ENCODE measurements at places on chromosomes 3 and 15.
A peak's percentile ranks its signal among the peaks of the same experiment; 100 is the strongest.

DNA sequence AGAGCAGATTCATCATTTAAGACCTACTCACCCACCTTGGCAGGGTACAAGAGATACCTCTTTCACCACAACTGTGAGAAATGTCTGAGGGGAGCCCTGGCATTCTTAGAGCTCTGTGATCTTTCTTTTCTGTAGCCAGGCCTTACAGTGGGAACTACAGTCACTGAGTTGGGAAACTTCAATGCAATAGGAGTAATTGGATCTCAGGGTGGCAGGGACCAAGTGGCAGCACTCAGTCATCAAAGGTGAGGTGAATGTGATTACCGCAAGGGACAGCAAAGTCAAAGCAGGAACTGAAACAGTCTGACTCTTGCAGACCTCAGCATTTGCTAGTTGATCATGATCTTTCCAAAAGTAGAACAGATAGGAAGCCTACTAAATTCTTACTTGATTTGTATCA, 7.2 kb upstream of the MCF2L2 start:
- no peak for DNase-seq

DNA sequence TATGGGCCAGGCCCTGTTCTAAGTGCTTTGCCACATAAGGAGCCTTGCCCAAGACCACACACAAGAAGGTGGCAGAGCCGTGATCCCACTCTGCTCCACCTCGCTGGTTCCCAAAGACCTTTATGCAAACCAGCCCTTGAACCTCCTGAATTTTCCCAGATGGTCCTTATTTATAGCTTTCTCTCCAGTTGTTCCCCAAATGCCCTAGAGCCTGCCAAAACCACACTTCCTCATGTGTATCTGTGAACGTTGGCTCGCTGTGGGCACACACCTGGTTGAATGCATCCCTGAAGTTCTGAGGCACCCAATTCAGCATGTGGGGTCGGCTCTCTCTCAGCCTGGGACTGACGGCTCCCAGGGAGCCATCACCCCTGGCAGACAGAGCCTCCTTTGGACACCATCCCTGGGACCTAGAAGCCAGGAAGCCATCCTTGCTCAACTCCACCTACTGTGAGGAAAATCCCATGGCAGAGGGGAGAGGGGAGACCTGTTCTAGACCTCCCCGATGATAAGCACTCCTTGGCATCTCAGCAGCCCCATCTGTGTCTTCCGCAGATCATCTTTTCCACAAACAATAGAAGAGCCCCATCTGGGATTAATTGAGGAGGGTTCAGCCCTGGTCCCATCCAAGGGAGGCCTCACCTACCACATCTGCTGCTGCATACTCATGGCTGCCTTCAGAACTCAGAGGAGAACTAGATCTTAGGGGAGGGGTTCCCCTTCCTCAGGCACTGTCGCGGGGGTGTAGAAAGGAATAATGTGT, 42.3 kb upstream of the LIMD1 start:
- peak; percentile 49 for DNase-seq

DNA sequence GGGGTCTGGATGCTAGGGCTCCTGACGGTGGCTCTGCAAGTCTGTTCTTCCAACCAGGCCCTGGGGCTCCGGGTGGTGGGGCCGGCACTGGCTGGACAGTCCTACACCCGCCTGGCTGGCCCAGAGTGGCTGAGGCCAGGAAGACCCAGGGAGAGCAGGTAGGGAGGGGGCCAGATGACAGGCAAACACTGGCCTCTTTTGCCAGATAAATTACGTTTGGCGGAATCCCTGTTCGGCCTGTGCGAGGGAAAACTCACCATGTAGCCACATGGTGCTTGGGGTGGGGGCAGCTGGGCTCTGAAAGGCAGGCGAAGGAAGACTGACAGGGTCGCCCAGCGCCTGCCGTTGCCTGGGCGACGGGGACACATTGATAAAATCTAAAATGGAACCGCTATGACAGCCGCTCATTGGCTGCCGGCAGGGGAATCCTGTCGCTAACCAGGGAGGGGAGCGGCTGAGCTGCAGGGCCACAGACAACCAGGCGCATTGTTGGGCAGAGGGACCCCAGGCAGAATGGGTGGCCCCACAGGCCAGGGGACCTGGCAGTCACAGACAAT, 30.4 kb downstream of the IQSEC1 start:
- DNase-seq, result no peak

- DNase-seq, result peak; percentile 7
These were observed 5.2 kb downstream of the NKTR start for GRCh38 chr3:42605546-42606173.

DNA sequence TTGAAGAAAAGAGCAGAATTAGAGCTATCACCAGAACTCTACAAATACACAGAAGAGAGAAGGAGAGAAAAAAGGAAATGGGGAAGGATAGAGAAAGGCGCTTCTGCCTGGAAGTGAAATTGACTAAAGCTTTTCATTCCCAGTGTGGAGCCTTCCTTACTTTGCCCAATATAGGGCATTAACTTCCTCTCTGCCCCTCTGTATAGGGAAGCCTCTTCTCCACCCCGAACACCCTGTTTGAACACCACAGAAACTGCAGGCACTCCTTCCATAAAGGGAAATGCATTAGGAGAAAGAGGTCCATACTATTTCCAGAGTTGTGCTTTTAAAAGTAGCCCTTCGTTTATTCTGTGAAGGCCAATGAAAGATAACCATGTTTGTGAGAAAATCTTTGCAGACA, 248.5 kb downstream of the RAP2B start:
- DNase-seq, result no peak

DNA sequence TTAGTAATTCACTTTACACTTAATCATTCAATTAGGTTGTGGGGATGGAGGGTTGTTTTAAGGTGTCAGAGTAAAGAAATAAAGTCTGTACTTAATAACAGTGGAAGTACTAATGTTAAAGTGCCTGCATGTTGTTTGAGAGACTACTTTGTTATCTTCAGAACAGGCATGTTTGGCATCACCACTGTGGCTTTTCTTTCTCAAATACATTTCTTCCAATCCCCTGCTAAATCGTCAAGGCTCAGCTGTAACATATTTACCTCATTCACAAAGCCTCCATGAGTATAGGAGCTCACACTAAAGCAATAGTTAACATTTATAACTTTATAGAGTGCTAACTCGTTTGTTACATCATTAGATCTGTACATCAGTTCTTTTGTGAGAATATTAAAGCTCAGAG, 2.6 kb downstream of the TIMMDC1 start:
- DNase-seq, result no peak

DNA sequence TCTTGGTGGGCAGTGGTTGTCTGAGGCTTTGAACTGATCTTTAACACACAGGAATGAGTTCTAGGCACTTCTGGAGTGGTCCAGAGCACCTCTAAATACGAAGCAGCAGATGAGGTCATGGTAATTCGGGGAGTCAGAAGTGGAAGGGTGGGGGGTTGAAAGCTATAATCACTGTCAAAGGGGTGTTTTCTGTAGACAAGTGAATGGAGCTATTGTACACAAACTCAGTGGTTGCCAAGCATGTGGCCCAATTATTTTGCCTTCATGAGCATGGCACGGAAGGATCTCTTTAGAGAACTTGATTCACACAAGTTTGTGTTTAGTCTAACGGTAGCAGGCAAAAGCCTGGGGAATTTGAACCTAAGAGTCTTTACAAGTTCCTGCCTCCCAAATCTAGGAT, 6.3 kb downstream of the FRMD5 start:
- DNase-seq, result no peak

DNA sequence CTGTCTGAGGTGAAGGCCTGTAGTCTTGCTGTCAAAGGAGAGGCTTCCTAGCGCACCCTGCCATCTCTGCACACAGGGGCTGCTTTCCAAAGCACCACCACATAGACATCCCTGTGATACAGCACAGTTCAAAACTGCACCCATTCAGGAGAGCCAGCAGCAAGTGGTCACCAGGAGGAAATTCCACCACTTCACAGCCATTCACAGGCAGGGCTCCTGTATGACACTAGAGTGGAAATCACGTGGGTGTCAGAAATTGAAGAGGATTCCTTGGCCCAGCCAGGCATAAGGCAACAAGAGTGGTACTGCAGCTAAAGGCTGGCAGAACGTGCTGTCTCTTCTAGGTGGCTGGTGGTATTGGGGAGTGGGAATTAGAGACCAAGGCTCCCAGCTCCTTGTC, 102.8 kb downstream of the RFTN1 start:
- no peak for DNase-seq

GRCh38 chr3:10205451-10206165, 40.9 kb downstream of the IRAK2 start:
- DNase-seq, result no peak

DNA sequence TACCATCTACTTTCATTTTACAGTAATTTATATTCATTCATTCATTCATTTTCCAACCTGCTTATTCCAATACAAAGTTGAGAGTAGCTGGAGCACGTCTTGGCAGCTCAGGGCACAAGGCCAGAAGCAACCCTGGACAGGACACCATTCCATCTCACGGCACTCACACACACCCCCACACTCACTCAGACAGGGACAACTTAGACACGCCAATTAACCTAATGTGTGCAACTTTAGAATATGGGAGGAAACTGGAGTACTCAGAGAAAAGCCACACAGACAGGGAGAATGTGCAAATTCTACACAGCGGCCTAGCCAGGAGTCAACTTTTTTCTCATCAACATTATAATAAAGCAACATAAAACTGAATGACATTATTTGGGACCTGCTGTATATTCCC, 46.7 kb downstream of the IGF2BP2 start:
- DNase-seq, result peak; percentile 53

DNA sequence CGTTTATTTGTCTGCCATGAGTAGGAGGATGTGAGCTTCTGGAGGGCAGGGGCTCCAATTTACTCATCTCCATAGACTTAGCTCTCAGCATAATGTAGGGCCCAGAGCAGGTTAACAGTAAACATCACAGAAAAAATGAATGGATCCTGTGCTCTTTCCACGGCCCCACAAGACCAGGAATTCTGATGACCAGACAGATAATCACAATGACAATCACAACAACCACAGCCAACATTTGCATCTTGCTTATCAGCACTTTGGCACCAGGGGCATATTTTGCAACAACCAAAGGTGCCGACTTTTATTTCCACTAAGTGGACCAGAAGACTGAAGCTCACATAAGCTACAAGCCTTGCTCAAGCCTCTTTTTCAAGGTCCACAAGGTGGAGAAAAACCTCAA, 68.9 kb upstream of the ANKRD34C start:
- DNase-seq, result no peak

- DNase-seq, result no peak
These were observed 26.7 kb upstream of the SLC41A3 start for GRCh38 chr3:126110431-126111125.

DNA sequence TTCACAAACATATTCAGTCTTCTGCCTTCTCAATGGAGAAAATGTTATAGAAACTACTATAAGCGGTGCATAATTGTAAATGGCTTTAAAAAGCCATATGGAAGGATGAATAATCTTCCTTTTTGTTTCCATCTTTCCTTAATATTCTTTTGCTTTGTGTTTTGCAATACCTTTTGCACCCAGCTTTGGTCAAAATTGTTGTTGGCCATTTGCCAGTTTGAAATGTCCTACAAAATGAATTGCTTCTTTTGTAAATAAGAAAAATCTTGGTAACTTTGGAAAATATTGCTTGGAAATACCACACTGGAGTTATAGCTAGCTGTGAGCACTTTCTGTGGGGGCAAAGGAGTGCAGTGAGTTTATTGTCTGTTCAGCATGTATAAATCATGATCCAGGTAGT, 93.5 kb upstream of the NR2F2 start:
- no peak for DNase-seq

GRCh38 chr15:29689287-29689986, 132.8 kb downstream of the TJP1 start:
- DNase-seq, result no peak

DNA sequence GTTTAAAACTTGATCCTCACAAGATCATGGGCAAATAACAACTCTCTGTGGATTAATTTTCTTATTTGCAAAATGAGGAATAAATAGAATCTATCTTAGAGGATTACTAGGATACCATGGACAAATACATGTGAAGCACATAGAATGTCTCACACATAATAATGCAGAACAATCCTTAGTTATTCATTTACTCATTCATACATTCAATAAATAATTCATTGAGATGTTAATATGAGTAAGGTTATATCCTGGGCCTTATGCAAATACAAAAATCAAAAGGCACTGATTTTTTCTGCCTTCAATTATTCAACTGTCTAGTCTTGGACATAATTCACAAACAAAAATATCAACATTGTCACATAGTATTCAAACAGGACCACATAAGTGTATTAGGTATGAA, 654.1 kb downstream of the MECOM start:
- no peak for DNase-seq

DNA sequence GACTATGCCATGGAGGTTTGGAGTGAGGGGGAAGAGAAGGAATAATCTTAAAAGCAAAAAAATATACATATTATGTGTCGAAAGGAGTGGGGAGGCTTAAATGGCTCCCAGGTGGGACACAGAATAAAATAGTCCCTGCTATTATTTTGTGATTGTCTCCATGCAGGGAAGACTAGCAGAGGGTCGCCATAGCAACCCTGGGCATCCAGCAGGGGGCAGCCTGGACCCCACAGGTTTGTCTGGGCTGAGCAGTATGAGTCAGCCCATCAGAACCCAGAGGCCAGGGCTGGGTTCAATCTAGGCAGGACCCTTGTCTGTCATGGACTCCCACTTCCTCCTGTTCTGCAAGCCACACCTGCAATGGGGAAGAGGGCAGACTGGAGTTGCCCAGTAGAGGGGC, 17.6 kb upstream of the LINGO1 start:
- peak; percentile 35 for DNase-seq

- DNase-seq, result no peak
These were observed at the start of gene SV2B for GRCh38 chr15:91099995-91100813. Gene SV2B (plus strand): TSS chr15:91100257. CDS start chr15:91226264, 126,007 bp downstream.

DNA sequence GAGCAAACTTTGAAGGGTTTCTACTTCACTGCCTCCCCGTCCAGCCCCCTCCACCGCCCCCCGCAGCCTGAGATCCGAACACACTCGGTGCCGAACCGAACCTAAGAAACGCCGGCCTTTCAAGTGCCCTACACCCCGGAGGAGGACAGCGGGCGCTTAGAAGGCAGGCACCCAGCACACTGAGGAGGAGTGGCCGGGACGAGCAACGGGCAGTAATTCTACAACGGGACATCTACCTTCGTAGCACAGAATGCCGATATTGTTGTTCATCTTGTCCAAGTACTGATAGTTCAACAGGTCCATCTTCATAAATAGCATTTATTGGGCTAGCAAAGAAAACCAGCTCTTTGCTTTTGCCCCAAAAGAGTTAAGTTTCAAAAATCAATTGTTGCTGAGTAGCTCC, 513 bp downstream of the VGLL4 start:
- peak; percentile 68 for DNase-seq

DNA sequence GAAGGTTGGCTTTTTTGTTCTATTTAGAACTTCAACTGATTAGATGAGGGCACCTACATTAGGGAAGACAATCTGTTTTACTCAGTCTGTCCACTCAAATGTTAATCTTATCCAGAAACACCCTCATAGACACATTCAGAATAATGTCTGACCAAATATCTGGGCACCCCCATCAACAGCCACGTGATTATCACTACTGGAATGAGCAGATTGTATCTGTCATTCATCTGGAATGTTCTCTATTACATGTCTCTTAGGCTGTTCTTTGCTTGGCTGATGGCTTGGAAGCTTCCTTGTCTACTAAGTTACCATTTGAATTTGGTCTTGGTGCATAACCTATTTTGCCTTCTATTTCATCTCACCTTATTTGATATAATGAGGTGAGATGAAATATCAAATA, 15.7 kb upstream of the LRRC58 start:
- DNase-seq, result no peak

Measured in SJCRH30 (cell line).